ENCODE measurements at places on chromosomes 3 and 15.
A peak's percentile ranks its signal among the peaks of the same experiment; 100 is the strongest.

DNA sequence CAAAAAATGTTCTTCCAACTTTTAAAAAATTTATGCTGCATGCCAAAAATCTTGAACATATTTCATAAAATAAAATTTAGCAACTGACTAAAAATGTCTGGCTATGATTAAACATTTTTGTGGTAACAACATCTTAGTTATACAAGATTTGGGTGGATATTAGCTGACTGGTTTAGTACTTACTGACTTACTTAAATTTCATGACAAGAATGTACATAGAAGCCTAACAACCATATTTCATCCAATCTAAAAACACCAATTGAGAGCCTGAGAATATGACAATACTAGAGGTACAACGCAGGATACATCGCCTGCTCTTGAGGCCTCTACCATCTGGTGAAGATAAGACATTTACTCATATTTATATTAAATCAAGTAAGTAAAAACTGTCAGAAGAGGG, 34.6 kb downstream of the GNB4 start:
- DNase-seq = no peak

GRCh38 chr3:186930143-186930640, at the start of gene ST6GAL1:
TSS of gene ST6GAL1 (plus strand) at chr3:186930526. CDS start at chr3:187042704, 112,178 bp downstream.
- DNase-seq = peak; percentile 72

DNA sequence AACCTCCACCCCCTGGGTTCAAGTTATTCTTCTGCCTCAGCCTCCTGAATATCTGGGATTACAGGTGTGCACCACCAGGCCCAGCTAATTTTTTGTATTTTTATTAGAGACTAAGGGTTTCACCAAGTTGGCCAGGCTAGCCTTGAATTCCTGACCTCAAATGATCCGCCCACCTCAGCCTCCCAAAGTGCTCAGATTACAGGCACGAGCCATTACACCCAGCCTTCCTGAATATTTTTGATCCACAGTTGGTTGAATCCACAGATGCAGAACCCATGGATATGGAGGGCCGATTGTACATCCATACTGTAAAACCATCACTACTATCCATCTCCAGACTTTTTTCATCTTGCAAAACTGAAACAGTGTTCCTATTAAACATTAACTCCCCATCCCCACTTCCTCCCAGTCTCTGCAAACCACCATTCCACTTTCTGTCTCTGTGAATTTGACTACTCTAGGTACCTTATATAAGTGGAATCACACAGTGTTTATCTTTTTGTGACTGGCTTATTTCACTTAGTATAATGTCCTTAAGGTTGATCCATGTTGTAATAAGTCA, 8.2 kb upstream of the TMEM62 start:
- DNase-seq = no peak

DNA sequence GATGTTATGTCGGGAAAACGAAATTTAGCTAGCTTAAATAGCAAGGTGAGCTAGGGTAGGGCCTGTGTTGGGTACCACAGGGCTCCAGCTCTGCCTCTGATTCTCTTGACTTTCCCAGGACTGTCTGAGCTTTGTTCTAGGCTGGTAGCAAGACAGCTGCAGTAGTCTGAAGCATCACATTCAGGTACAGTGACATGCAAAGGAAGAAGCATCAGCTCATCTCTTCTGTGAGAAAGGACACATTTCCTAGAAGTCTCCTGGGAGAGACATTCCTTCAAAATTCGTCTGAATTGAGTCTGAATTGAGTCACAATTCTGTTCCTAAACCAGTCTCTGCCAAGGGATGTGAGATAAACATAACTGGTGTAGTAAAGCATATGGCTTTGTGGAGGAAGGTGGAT, 8.5 kb upstream of the UBXN7 start:
- no peak for DNase-seq

DNA sequence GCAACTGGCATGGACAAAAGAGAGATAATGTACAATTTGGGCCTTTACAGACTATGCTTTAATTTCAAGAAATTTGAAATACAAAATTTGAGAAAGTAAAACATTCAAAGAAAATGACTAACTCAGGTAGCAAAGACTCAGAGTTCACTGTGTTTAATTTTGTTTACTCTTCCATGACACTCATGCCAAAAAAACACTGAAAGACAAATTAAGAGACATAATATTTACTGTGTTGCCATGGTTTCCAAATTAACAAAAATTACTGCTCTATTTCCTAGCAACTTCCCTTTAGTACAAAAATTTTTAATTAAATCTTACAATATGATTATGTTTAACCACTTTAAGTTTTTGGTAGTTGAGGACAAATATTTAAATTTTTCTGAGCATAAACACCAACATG, 29.6 kb downstream of the LRRFIP2 start:
- no peak for DNase-seq

DNA sequence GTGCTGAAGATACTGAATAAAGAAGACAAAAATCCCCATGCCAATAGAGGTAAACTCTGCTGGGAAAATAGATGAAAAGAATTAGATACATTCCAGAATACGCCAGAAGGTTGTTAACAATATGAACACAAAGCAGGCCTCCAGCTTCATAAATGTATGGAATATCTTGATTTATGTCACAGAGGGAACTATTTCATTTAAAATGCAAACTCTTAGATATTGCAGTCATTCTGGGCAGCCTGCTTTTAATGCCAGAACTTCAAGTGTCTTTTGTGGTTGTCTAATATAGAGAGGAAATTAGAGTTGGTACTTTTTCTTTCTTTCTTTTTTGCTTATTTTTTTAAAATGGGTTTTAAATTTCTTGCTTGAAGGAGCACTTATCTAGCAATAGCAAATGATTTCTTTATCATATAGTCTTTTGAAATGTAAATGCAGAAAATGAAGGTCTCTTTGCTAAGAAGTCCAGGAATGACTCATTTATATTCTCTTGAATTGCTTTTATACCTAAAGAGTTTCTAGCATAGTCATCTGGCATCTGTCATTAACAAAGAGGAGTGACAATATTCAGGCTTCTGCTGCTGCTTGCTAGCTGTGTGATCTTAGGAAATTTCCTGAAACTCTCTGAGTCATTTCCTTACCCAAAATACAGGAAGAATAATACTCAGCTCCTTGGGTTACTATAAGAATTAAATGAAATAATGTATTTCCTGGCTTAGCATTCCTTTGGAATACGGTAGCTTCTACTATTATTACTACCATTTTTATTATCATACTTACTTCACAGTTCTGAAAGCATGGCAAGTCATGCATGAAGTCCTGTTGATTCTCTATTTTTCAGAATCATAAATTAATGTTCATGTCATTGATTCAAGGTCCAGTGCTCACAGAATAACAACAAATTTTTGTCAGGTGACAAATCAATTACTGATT, 527.6 kb downstream of the DIPK2A start:
- no peak for DNase-seq

GRCh38 chr3:15279205-15279604, 53.2 kb downstream of the SH3BP5 start:
- DNase-seq = no peak

DNA sequence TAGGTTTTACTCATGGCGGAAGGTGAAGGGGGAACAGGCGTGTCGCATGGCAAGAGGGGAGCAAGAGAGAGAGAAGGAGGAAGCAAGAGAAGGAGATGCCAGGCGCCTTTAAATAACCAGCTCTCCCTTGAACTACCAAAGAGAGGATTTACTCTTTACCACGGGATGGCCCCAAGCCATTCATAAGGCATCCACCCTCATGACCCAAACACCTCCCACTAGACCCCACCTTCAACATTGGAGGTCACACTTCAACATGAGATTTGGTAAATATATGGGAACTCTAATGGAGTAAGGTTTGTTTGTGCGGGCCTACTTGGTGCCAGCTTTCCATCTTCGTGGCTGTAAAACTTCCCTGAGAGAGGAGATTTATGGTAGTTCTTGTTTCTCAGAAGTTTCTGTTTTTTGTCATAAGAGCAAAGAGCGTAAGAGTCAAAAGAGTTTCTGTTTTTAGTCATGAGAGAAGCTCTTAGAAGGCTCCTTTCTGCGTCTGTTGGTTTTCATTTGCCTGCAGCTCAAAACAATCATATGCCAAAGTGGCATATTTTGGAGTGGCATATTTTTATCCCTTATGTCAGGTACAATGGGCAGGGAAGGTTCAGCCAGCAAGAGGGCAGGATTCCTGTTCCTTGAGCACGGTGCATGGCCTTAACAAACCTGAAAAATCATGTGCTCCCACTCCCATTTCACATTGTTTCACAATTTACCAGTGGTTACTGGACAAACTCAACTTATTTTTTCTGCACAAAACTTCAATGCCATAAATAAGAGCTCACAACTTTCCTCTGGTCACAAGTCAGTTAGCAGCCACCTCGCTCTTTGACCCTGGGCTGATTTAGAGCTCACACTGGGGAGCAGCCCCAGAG, 12.5 kb downstream of the PML start:
- no peak for DNase-seq

DNA sequence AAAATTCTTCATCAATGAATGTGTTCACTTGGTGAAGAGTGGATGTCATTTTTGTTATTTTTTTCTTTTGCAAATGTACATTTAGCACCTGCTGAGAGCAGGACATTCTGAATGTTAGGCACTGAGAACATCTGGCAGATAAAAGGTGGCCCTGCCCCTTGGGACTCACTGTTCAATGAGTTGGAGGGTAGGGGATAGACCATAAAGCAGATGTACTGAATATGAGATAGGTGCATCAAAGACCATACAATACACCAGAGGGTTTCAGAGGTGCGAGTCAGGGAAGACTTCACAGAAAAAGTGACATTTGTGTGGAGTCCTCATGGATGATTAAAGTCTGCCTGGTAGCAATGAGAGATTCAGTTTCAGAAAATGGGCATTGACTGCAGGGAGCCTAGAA, 34.2 kb downstream of the EEFSEC start:
- DNase-seq = no peak

DNA sequence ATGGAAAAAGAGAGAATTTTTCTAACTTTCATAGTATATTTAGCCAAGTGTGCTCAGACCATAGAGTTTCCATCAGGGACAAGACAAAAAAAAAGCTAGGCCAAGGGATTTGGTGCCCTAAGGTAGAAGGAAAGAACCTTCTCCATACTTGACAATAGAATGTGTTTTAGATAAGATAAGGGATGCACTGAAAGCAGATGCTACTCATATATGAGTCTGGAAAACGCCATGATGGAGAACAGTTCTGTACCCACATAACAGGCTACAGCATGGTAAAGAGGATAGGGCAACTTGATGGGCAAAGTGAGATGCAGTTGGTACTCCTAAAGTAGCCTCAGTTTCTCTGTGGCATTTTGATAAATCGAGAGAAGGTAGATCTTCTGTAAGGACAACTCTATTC, 216.4 kb upstream of the NECTIN3 start:
- no peak for DNase-seq

- DNase-seq = no peak
Observed at GRCh38 chr3:48189321-48189720, 1.1 kb upstream of the CDC25A start.

DNA sequence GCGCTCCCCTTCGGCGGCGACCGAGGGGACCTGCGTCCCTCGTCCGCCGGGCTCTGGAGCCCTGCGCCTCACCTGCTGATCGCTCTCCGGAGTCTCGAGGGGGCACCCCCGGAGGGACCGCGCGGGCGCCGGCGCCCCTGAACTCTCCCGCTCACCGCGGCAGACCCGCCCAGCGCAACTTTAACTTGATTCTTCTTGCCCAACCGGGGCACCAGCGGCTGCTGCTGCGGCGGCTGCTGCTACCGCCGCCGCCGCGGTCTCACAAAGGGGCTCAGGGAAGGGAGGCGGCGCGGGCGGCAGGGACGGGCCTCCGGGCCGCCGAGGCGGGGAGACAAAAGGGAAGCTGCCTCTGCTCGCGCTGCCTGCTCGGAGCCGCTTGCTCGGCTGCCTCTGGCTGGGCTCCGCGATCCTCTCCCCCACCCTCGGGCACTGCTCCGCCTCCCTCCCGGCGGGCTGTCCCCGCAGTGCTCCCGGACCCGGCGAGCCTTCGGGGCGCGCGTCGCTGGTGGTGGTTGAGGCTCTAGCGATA, at the start of gene PPM1L:
Gene PPM1L (plus strand): TSS at position 456 of the 529 bp plus-strand sequence.
- DNase-seq = peak; percentile 65

DNA sequence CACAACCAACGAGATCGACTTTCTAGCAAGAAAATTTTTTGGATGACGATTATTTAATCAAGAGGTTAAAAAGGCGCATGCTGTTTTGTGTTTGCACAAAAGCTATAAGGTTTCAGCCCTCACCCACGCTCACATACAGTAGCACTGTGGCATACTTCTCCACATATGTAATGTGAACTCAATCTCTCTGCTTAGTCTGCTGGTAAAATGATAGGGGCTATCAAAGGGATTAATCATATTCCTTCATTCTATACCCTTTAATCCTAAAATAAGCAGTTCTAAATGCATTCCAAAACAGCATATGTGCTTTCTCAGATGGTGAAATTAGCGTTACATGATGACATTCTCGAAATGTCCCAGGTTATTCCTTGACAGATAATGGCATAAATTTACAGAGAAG, 196.9 kb upstream of the PRICKLE2 start:
- DNase-seq = no peak

GRCh38 chr3:60047426-60048200, 997.8 kb upstream of the CFAP20DC start:
- DNase-seq = peak; percentile 2

DNA sequence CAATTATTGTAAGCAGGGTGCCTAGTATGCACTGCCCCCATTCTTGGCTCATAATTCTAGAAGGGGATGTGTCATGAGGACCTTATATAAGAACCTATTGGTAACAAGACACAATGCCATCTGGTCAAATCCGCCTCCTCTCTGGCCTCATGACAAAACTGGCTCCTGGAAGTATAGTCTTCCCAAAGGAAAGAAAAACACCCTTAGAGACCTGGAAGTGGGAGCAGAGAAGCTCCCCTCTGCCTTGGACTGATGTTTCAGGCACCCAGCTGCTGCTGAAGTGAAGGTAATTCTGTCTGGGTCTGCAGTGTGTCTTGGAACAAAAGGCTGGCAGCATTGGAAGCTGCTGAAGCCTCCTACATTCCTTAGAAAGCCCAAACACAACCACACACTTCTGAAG, 107.2 kb upstream of the CLSTN2 start:
- no peak for DNase-seq

GRCh38 chr3:50138266-50139200, 16.6 kb upstream of the SEMA3F start:
- DNase-seq = no peak

GRCh38 chr3:17874636-17875035, 132.2 kb upstream of the TBC1D5 start:
- no peak for DNase-seq

GRCh38 chr15:67613708-67614107, 71.2 kb downstream of the MAP2K5 start:
- DNase-seq = no peak

GRCh38 chr3:129793942-129794310, 99.6 kb downstream of the TMCC1 start:
- DNase-seq = peak; percentile 1

DNA sequence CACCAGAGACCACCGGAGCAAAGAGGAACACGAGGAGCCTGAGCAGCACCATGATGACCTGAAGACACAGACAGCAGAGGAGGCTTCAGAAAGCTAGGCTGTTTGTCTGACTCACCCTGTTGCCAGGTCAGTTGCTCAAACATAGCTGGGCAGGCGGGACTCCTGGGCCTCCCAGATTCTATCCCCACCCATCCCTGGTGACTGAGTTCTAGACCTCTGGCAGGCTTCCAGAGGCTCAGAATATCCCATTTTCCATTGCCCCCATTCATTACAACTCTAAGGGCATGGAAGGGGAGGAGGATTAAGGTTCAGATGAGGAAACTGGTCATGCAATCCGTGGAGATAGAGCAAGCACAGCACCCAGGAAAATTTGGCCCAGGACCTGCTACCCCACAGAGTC, at the start of gene CDHR4:
Gene CDHR4 (minus strand): TSS at position 113 of the 400 bp plus-strand sequence. CDS start 61 bp downstream, at position 52.
- DNase-seq = no peak

GRCh38 chr3:56780936-56781335, 20.8 kb downstream of the ARHGEF3 start:
- DNase-seq = no peak
